ENCODE measurements at places on chromosomes 12 and 14.

DNA sequence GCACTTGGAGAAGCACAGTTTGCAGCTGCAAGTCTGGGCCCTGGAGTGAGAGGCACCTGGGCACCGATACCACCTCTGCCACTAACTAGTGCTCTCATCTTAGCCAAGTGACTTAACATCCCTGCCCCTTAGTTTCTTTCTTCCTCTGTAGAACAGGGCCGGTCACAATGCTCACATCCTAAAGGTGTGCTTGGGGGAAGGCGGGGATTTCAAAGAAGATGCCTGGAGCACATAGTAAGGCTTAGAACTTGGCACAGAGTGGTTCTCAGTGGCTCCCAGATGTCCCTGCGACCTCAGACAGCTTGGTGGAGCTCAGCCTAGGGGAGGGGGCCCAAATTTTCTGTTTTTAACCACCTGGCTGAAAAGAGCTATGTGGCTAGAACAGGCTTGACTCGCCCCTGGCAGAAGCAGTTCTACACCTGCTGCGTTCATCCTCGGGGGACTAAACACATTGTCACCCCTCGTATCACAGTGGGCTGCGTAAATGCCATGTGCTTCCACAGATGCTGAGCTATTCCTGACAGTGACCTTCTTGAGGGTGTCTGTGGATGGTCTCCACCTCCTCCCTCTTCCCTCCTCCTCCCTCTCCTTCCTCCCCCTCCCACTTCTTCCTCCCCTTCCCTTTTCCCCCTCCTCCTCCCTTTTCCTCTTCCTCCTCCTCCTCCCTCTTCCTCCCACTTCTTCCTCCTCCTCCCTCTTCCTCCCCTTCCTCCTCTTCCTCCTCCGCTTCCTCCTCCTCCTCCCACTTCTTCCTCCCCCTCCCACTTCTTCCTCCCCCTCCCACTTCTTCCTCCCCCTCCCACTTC is 112.1 kb downstream of the PHETA1 start:
- no peak for DNase-seq

GRCh38 chr12:124904306-124905098 is 9.9 kb downstream of the UBC start:
- DNase-seq, result no peak

GRCh38 chr14:69317102-69317755 is 57.3 kb downstream of the GALNT16 start:
- DNase-seq, result no peak

GRCh38 chr14:58878439-58879139 is 240.8 kb downstream of the DACT1 start:
- DNase-seq, result no peak

DNA sequence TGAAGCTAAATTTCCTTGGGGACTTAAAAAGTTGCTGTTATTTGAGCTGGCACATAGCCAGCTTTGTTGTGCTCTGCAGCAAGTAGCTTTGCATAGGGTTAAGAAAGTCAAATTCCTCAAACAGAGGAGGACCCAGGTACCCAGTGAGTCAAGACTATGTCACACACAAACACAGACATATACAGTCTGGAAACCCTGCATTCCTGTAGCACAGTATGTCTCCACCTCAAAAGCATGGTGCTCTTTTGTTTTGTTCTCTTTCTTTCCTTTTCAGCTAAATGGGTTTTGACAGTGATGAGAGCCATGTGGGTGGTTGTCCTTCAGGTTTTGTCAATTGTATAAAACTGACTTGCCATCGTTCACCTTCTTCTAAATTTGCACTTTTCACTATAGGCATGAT is 179.6 kb upstream of the DIO2 start:
- no peak for DNase-seq

- peak; percentile 33 for DNase-seq
Observed at GRCh38 chr12:65278576-65279368, at the start of gene MSRB3. TSS of gene MSRB3 (plus strand) at chr12:65278683. CDS start at chr12:65308580, 29,897 bp downstream.

GRCh38 chr12:9049520-9050133 is 60.3 kb downstream of the KLRG1 start:
- DNase-seq, result no peak

GRCh38 chr12:42603246-42603990 is 13.9 kb upstream of the PRICKLE1 start:
- no peak for DNase-seq

DNA sequence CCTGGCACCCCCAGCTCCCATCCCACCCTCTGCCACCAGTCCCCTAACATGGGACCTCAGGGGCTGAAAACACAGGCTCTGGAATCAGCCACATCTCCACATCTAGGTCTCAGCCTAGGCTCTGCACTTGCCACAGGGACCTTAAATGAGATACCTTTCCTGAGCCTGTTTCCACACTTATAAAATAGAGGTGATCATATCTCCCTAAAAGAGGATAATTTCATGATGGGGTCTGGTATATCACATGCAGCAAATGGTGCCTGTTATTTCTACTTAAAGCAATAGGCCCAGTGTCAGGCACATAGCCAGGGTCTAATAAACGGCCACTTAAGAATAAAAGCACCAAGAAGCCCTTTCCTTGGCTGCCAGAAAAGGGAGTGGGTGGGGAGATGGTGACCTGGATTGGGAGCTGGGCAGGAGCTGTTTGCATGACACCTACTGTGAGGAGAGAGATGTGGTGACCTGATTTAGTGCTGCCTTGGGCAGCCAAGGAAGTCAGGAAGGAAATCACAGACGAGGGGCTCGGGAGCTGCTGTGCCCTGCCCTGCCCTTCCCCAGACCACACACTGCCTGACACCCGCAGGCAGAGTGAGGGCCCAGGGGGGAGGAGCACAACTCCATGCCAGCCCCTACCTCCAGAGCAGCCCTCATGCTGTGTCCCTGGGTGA is 71.2 kb downstream of the IRF2BPL start:
- no peak for DNase-seq

- no peak for DNase-seq
Observed at GRCh38 chr12:107704041-107704440, 18.4 kb downstream of the PWP1 start.

GRCh38 chr14:34386865-34387485 is 75.1 kb downstream of the SPTSSA start:
- DNase-seq, result no peak

DNA sequence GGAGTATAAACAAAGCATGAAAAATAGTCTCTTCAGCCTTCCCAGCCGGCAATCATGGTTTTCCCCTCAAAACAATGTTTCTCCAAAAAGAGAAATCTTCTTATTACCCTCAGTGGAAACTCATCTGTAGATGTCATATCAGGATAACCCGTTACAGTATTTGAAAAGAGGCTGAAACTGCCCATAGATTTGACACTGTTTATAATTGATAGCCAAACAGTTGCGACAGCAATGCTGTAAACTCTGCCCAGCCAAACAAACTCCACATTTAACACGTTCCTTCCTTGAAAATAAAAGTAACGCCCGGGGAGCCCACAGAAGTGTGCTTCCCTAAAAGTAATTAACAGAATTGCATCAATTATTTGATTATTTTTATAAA is 201.3 kb upstream of the FOXN3 start:
- DNase-seq, result no peak

- no peak for DNase-seq
Observed at GRCh38 chr12:108327621-108328344, 11.3 kb downstream of the CMKLR1 start.

DNA sequence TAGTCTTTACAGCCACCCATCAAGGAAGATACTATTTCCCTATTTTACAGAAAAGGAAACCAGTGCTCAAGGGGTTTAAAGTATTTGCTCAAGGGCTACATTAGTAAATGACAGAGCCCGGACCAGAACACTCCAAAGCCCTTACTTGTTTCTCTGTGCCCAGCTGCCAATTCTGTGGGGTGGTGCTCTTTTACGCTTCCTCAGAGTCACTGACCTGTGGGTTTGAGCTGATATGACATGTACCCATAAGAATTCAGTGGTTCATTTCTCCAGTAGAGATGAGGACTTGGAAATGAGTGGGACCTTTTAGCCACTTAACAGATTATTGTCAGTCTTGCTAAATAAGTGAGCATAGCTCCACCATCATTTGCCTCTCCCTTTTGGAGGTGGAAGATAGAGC is 37.4 kb upstream of the NKX2-8 start:
- no peak for DNase-seq

- DNase-seq, result peak; percentile 17
Observed at GRCh38 chr12:19572920-19573558, 133.7 kb downstream of the AEBP2 start.

DNA sequence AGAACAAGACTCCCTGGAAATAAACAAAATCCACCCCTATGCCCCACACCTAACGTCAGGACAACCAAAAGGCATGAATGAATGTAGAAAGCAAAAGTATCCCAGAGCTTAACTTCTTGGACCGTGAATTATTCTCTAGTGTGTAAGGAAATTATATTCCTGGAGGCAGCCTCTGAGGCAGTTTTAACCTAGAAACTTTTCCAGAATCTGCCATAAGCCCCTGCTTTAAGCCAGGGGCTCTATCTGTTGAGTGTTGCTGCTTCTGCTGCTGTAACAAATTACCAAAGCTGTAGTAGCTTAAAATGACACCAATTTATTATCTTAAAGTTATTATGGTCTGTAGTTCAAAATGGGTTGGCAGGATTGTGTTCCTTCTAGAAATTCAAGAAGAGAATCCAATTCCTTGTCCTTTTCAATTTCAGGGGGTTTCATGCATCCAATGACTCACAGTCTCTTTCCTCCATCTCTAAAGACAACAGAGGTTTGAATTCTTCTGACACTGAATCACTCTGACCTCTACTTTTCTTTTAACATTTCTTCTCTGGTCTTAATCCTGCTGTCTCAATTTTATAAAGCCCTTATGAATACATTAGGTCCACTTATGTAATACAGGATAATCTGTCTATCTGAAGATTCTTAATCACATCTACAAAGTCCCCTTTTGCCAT is 242.7 kb downstream of the ATXN7L3B start:
- no peak for DNase-seq

All from HL-60 (cell line).